Activated T-helper 1 cell treated with anti-CD3 and anti-CD28 coated beads, Interleukin-12 subunit alpha, Interleukin-12 subunit beta, Interleukin-2, Interleukin-4 antibody, amounts not matched to agents 30 ng/mL and 10 ng/mL and 1 ng/mL, durations not matched to agents 14 hours and 24 hours and 36 hours (primary cell): ENCODE measurements at places on chromosomes 11 and 22. TPM values are rescaled to one million over a fixed set of nuclear protein-coding genes. Genes with fewer than 3 reads are reported as not detected.

MIAT gene
- 37.9 and 39.8 TPM in 2 replicates for total RNA-seq

- DNase-seq: no peak
Measured at GRCh38 chr11:67233584-67234190, 32.6 kb upstream of the GRK2 start.

DNA sequence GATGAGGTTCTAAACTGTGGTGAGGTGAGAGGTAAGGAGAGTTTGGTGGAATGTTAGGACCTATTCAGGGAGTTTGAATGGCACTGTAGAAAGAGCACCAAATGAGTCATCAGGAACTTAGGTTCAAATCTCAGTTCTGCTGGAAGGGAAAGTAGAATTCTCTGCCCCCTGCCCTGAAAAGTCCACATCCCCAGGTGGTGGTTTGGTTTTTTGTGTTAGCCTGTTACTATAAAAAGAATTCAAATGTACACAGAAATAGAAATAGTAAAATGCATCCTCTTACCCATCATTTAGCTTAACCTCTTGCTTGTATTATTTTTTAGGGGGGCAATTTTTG, 20.2 kb downstream of the PPFIBP2 start:
- no peak for DNase-seq

MPST gene
- 18.0 and 20.1 TPM in 2 replicates for total RNA-seq

- no peak for DNase-seq
Measured at GRCh38 chr11:104332110-104332509, 168.2 kb upstream of the PDGFD start.

GRCh38 chr11:130778026-130778425, 138.3 kb downstream of the SNX19 start:
- no peak for DNase-seq

- no peak for DNase-seq
Measured at GRCh38 chr11:79285756-79286155, 155.1 kb downstream of the TENM4 start.

LRRN4CL gene
- 0.17 and 0.26 TPM in 2 replicates for total RNA-seq

SHISAL1 gene
- total RNA-seq: not detected in 2 replicates

DNA sequence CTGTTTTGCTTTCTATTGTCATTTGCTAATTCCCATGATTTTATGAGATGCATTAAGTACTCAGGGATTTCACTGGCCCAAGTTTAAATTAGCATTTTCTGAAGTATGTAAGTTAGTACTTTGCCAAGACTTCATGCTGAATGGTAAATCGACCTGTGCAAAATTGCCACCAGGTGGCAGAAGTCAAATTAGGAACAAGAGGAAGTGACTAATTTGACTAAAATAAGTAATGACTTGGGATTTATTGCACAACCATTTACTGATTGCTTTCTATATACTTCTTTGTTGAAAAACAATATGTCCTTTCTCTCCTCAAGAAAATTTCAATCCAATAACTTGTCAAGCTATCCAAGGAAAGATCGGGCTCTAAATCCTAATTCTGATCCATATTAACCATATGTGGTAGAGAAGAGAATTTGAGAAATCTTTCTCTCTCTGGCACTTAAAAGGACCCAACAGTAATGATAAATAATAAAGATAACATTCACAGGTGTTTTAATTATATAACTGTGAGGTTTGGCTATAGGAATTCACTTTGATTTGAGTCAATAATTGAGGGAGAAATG, 253.7 kb upstream of the CHORDC1 start:
- DNase-seq: no peak

DSCAML1 gene
- total RNA-seq: not detected in 2 replicates

DNA sequence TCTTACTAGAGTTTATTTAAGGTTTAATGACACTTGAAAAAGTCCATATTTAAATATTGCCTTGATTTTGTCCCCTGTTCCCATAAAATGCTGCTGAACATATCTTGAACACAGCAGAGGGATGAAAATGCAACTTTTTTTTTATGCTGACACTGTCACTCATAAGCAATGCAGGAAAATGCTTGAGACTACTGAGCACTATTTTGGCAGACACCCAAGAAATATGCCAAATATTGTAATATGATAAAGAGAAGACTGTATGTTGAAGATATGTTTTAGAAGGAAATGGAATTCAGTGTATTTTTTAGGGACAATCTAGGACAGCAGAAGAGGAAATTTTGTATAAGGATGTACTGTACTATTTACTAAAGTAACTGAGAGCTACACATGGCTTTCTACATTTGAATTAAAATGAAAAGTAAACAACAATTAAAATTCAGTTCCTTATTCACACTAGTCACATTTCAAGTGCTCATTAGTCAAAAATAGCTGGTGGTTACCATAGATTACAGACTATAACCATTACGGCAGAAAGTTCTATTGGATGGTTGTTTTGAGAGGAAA, 58.6 kb downstream of the LRRC4C start:
- DNase-seq: no peak

- DNase-seq: no peak
Measured at GRCh38 chr11:35949242-35949641, 5.4 kb downstream of the LDLRAD3 start.

GRCh38 chr11:78660471-78660870, 85.8 kb upstream of the NARS2 start:
- DNase-seq: no peak

DNA sequence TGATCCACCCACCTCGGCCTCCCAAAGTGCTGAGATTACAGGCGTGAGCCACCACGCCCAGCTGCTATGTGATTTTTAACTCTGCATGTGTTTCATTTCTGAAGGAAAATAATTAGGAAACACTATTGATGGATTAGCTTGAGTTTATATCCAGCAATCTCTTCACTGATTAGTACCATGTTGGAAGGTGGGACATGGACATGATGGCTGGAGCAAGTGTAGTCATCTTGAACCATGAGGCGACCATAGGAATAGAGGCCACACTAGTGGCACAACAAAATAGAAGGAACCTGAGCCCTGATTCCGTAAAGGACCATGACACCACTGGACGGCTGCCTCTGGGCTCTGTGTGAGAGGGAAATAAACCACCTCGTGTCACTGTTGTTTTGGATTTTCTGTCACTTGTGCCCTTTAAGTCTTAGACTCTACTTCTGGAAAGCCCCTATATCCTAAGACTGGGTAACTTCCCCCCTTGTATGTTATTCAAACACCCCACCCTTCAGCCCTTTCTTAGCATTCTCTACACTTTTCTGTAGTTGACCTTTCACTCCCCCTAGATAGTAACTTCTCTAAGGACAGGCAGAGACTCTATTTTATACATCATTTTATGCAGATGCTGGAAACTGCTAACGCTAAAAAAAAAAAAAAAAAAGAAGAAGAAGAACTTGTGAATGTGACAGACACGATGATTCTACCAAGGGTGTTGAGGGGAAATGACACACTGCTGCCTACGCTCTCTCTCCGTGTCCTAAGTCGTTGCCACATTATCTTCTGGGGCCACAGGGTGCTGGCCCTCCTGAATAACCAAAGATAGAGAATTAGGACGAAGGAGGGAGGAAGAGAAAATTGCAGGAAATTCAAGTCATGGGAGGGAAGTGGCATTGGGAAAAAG, 2.7 kb upstream of the VPS37C start:
- DNase-seq: no peak

DNA sequence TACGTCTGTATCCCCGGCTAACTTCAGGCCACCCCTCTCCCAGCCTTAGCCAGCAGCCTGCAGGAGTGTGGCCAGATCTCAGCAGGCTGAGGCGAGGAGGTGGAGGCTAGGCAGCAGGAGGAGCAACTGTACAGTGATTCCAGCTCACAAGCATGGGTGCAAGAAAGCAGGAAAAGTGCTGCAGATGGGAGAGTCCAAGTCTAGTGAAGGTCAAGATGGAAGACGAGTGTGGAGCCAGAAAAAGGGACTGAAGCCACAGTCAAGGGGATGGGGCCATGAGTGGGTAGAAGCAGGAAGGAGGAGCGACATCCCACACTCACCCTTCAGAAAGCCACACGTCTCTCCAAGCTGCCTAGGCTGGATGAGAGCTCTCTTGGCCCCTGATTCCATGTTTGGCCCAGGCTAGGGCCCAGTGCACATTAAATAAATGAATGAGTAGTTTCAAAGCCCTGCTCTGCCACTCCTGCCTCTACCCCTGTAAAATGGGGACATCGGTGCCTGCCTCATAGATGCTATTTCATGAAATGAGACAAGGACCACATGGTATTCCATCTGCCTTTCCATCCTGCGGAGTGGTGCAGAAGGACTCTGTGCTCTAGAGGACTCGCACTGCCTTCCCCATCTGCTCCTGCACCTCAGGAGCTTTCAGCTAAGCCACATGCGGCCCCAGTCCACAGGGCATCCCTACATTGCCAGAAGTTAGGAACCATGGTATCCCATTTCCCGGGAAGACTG, 2.9 kb downstream of the YDJC start:
- no peak for DNase-seq

DNA sequence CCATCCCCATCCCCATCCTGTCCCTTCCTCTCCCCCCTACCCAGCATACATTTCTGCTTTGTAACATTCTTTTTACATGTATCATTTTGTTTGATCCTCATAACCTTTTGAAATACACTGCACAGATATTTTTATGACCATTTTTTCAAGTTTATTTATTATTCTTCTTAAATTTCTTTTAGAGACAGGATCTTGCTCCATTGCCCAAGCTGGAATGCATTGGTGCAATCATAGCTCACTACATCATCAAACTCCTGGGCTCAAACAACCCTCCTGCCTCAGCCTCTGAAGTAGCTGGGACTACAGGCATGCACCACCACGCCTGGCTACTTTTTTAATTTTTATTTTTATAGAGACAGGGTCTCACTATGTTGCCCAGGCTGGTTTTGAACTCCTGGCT, 99.4 kb upstream of the AKIP1 start:
- DNase-seq: no peak

- DNase-seq: peak; percentile 43
Measured at GRCh38 chr11:1515082-1516060, 28.8 kb upstream of the MOB2 start.

APOL3 gene
- 52.4 and 53.5 TPM in 2 replicates for total RNA-seq

BATF2 gene
- total RNA-seq: not detected in 2 replicates
